HFFc6 (cell line): ENCODE measurements at places on chromosomes 7 and 10.
A peak's percentile ranks its signal among the peaks of the same experiment; 100 is the strongest.

DNA sequence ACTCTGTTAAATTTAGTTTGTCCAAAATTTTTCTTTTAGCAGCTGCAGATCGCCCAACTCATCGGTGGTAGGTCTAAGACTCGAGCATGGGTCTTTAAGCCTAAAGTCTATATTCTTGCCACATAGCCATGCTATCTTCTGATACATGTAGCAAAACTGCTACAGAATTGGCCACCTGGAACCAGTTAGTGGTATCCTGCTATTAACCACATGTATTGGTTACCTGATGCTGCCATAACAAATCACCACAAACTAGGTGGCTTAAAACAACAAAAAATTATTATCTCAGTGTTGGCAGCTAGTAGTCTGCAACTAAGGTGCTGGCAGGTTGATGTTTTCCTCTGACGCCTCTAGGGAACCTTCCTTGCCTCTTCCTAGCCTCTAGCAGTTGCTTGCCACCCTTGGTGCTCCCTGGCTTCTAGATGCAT, 96.7 kb upstream of the PIK3CG start:
- DNase-seq = peak; percentile 34

DNA sequence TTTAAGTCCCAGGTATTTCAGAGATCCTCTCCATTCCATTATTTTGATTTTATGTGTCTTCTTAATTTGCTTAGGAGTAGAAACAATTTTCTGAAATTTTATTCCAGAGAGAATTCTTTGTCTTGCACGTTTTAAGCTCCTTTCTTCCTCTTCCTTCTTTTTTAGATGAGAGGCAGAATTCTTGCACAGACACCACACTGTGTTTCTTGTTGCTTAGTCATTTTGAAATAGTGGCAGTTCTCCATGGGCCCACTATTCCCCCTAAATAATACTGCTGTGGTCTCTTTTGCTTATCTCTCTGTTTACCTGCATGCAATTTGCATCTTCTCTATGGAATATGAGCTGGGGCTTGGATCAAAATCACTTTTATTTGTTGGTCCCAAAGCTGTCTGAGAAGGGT, 54.3 kb upstream of the WAC start:
- DNase-seq = no peak

- no peak for DNase-seq
These were observed 178.8 kb downstream of the SKAP2 start for GRCh38 chr7:26685606-26686005.

DNA sequence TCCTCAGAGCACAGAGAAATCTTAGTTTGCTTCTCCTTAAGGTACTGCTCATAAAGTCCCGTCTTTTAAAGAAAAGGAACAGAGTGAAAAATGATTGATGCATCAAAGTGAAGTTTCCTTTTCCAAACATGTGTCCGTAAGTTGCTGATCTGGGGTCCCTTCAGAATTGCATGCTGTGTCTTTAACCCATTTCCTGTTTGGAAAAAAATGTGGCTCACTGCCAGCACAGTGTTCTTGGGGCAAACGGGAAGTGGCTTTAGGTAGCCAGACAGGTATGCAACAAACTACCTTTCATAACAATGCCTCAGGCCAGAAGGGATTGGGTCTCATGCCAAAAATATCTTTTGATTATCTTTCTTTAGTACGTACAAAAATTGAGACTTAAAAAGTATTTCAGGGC, 50.9 kb downstream of the TFAM start:
- DNase-seq = no peak

DNA sequence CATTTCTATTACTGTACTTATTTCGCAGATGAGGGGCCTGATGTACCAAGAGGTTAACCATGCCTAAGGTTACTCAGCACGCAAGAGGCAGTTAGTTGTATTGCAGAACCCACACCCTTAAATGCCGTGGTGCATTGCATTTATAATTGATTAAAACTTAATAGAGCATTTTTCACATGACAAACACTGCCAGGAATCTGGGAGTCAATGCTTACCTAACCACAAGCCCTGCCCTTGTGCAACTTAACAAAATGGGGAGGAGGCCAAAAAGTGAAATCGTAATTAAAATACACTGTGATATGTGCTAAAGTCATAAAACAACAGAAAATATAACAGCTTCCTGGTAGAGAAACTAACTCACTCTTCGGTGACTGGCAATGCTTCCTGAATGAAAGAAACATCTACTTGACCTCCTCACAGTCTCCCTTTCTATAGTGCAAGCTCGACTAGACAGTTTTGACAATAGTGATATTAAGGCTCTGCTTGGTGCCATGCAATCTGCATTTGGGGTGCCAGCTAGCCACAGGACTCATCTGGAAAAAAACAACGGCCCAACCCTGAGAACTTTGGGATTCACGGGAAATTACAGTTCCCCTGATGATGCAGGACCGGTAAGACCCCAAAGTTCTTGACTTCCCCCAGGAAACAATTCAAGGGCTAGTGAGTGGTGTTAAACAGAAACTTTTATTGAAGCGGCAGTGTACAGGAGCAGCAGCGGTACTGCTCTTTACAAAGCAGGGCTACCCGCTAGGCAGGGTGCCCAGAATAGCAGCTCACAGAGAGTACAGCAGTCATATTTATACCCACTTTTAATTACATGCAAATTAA, 612.4 kb downstream of the TNS3 start:
- peak; percentile 22 for DNase-seq

- DNase-seq = peak; percentile 71
These were observed 311.3 kb upstream of the ZMIZ1 start for GRCh38 chr10:78757344-78757925.

- DNase-seq = no peak
These were observed 34.8 kb upstream of the GPR37 start for GRCh38 chr7:124800386-124800785.

- DNase-seq = no peak
These were observed 37.7 kb upstream of the IKZF1 start for GRCh38 chr7:50266635-50267386.

DNA sequence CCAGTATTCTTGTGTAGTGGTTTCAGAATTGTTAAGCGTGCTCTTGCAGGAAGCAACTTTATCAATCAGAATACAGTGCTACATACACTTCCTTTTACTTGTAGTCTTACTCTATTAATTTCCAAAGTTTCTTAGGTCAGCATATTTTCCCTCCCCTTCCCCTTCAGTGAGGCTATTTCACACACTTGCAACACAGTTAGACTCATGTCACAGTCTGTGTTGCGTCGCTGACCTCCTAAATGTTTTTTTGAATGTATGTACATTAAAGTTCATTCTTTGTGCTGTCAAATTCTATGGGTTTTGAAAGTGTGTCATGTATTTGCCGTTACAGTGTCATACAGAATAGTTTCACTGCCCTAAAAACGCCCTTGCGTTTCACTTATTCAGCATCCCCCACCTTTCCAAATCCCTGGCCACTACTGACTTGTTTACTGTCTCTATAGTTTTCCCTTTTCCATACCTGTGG, 5.4 kb upstream of the HKDC1 start:
- no peak for DNase-seq

DNA sequence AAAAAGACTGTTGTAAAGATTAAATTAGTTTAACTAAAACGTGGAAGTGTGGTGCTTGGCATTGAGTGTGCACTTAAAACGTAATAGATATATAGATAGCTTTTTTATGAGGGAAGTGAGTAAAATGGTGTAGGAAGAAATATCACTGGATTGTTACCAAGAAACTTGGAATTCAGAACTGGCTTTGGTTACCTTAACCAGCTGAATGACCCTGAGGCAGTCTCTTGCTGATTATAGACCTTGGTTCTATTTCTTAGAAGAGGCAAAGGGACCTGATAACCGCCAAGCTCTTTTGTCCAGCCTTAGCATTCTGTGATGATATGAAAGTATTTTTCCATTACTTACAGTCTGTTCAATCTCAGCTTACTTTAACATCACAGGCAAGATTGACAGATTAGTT, 3.8 kb downstream of the REEP3 start:
- no peak for DNase-seq

GRCh38 chr7:13641714-13642113, 347.8 kb downstream of the ETV1 start:
- DNase-seq = no peak

DNA sequence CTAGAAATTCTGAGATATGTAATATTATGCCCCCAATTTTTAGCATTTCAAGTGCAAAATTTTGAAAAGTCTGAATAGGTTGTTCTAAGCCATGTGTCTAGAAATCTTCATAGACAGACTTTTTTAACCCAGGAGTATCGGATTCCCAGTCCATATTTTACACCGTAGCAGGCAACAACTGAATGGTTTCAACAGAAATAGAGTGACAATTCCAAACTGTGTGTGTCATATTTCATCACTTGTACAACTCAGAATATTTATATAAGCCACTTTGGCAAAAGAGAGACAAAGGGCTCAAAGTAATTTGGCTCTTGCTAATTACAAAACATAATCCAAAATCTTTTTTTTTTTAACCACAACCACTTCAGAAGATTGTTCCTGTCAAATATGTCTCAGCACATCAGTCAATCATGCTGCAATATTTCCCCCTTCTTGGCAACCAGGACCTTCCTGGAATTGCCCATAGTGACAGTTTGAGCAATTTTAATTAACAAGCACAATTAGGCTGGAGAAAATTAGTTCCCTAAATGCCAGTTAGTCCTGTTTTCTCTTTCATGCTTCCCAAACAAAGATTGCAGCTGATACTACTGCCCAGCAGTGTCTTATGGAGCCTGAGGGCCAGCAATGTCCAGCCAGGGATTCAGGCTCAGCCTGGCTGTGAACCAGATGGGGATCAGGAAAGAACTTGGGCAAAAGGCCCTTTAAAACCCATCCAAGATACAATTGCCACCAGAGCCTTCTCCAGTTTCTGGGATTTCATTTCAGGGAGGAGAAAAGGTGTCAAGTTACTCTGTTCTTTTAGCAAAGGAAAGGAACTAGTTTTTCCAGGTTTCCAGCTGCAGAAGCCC, 533.3 kb upstream of the GHITM start:
- no peak for DNase-seq

DNA sequence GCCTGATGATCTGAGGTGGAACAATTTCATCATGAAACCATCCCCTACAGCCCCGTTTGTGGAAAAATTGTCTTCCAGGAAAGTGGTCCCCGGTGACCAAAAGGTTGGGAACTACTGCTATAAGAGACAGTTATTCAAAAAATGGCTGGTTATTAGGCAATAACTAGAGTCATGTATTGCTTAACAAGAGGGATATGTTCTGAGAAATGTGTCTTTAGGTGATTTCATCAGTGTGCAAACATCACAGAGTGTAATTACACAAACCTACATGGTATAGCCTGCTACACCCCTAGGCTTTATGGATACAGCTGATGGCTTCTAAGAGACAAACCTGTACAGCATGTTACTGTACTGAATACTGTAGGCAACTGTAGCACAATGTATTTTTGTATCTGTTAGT, 71.3 kb upstream of the CSTF2T start:
- DNase-seq = no peak

DNA sequence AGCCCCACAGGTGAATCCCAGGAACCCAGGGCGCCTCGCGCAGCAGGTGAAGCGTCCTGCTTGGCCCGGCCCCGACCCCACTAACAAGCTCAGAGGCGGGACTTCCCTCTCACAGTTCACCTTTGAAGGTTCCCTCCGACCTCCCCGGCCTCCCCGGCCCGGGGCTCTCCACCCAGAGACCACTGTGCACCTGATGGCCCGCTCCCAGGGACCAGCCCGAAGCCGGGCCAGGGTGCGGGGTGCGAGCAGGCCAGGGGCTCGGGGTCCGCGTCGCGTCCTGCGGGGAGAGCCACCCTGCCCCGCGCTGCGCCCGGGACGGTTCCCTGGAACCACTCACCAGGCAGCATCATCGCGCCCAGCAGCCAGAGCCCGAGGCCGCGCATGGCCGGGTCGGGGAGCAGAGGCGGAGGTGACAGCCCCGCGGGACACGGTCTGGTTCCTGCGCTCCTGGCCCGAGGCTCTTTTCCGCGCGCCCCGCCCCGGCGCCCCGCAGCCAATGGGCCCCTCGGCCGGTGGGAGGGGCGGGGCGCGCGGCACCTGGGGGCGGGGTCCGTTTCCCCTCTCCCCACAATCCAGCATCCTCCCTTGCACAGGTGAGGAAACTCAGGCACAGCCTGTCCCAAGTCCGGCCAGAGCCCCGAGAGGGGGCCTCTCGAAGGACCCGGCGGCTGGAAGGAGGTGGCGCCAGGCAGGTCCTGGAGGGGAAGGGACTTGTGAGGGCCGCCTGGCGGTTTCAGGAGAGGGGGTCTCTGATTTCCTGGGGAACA, at the start of gene ADAM8:
Gene ADAM8, minus strand, starts transcription at position 434 of the 767 bp plus-strand sequence. Its CDS starts 51 bp downstream, at position 383.
- DNase-seq = no peak

DNA sequence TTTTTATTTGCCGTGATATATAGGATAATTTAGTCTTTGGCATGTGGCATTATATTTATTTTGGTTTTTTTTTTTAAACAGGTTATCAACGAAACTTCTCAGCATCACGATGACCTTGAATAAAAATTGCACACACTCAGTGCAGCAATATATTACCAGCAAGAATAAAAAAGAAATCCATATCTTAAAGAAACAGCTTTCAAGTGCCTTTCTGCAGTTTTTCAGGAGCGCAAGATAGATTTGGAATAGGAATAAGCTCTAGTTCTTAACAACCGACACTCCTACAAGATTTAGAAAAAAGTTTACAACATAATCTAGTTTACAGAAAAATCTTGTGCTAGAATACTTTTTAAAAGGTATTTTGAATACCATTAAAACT, 9.1 kb downstream of the VIM start:
- DNase-seq = no peak

DNA sequence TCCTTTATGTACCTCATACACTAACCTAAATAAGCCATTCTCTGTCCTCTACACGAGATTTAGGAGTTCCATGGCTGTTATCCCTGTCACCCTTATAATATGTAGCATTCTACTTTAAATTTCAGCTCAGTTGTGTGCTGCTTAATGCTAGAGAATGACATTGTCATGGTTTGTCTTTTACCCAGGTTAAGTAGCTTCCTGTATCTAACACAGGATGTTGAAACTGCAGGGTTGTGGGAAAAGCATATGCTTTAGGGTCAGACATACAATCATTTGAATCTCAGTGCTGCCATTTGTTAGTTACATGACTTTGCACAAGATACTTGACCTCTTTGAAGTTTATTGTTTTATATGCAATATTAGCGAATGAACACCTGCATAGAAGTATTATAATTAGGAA, 235.1 kb upstream of the CACNA2D1 start:
- no peak for DNase-seq

DNA sequence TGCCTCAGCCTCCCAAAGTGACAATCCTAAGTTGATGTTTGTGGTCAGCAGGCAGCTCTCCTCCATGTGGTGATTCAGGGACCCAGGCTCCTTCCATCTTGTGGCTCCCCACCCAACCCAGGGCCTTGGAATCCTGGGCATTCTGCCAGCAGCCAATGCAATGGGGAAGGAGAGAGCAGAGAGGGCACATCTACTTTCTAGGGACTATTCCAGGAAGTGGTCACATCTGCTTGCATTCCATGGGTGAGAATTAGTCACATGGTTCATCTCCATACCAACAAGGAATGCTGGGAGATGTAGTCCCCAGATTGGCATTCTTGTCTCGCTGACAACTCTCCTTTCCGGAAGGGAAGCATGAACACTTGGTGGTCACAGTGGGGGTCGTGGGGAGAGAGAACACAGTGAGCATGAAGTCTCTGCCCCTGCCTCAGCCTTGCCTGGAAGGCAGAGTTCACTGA, 9.9 kb upstream of the SRRM3 start:
- DNase-seq = peak; percentile 48

- DNase-seq = peak; percentile 82
These were observed 768 bp downstream of the CHCHD2 start for GRCh38 chr7:56105508-56105907.

- DNase-seq = peak; percentile 55
These were observed 77.2 kb downstream of the CH25H start for GRCh38 chr10:89129911-89130310.
